ENCODE measurements at places on chromosomes 13 and 19. TPM values are rescaled to one million over a fixed set of nuclear protein-coding genes. Genes with fewer than 3 reads are reported as not detected.

The GPC6 gene
- total RNA-seq: 6.0 TPM

The GADD45GIP1 gene
- 18.6 TPM for total RNA-seq

The FUZ gene
- total RNA-seq: 19.3 TPM

The C2CD4C gene
- not detected for total RNA-seq

The EBI3 gene
- 1.3 TPM for total RNA-seq

The ENOX1 gene
- total RNA-seq: 2.2 TPM

The URAD gene
- not detected for total RNA-seq

The CD33 gene
- not detected for total RNA-seq

The FUT2 gene
- not detected for total RNA-seq

The KASH5 gene
- total RNA-seq: not detected

The AMH gene
- 0.32 TPM for total RNA-seq

The TMEM272 gene
- total RNA-seq: not detected
